Stimulated activated CD4-positive, alpha-beta T cell treated with anti-CD3 and anti-CD28 coated beads, Interleukin-15, amount 100 ng/mL, for 48 hours (primary cell): ENCODE measurements at places on chromosomes 2 and 18.

- DNase-seq, result no peak
Measured at GRCh38 chr2:12314127-12314760, 402.5 kb upstream of the TRIB2 start.

- no peak for DNase-seq
Measured at GRCh38 chr18:56248610-56249235, 389.7 kb downstream of the TXNL1 start.

- DNase-seq, result no peak
Measured at GRCh38 chr2:24478243-24478642, 12.8 kb upstream of the NCOA1 start.

- DNase-seq, result no peak
Measured at GRCh38 chr18:74264303-74265020, 27.3 kb downstream of the CYB5A start.

GRCh38 chr18:9536354-9537152 lies 61.2 kb downstream of the RALBP1 start:
- no peak for DNase-seq

- no peak for DNase-seq
Measured at GRCh38 chr2:189581354-189582139, 961 bp upstream of the SLC40A1 start.

DNA sequence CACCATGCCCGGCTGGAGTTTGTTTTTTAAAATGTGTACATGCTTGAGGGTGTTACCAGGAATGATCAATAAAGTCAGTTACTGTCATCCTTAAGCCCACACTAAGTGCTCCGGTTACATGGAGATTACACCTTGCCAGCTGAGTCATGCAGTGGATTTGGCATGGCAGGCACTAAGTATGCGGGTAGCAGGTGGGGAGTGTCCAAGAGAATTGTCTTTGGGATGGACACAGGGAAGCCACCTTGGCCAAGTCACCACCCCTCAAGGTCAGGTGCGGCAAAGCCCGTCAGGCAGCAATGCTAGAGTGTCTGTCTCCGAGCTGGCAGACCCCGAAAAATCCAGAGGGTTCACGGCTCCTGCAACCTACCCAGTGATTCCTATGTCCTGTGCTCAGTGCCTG lies 54.8 kb downstream of the GBX2 start:
- DNase-seq, result no peak
